ENCODE measurements at places on chromosomes 3 and 15.

- DNase-seq, result peak; percentile 55
Observed at GRCh38 chr3:30332196-30333021, 274.0 kb upstream of the TGFBR2 start.

DNA sequence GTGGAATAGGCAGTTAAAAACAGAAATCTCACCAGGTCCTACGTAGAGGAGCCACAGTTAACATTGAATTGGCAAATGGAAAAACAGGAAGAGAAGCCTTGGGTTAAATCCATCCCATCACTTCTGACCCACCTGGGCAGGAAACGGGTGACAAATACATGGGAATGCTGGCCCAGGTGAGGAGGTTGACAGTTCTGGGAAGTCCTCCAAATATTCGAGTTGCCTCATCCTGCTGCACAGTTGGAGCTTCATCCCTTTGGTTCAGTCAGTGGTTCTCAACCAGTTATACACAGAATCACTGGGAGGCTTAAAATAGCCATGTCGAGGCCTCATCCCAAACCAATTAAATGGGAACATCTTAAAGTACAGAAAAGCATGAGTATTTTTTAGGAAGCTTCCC is 5.3 kb downstream of the MYZAP start:
- no peak for DNase-seq

- DNase-seq, result no peak
Observed at GRCh38 chr3:127252446-127252845, 35.4 kb downstream of the PRR20G start.

GRCh38 chr3:73504239-73504638 is 120.5 kb downstream of the PDZRN3 start:
- no peak for DNase-seq

DNA sequence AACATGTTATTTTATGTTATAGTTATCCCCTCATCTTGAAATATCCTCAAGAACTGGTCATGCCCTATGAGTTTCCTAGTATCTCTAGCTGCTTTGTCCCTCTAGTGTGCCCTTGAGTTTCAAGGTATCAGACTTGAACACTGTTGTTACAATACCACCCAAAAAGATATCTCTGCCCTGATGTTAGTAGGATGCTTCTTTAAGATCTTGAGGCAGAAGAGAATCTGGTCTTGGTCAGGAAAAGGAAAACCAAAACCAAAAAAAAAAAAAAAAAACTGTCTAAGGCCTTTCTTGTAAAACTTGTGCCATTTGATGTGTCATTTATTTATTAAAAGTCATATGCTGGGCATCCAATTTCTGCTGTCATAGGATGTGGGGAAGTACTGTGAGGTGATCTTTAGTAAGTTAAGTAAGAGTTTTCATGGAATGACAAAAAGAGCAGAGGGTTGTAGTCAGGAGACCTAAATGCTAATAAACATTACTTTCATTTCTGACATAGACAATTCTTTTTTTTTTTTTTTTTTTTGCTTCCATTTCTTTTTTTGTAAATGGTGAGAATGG is 229.7 kb downstream of the NECTIN3 start:
- DNase-seq, result no peak

GRCh38 chr3:144866476-144866875 is 894.9 kb downstream of the DIPK2A start:
- DNase-seq, result no peak

GRCh38 chr3:146117406-146118285 is 43.3 kb downstream of the PLOD2 start:
- no peak for DNase-seq

DNA sequence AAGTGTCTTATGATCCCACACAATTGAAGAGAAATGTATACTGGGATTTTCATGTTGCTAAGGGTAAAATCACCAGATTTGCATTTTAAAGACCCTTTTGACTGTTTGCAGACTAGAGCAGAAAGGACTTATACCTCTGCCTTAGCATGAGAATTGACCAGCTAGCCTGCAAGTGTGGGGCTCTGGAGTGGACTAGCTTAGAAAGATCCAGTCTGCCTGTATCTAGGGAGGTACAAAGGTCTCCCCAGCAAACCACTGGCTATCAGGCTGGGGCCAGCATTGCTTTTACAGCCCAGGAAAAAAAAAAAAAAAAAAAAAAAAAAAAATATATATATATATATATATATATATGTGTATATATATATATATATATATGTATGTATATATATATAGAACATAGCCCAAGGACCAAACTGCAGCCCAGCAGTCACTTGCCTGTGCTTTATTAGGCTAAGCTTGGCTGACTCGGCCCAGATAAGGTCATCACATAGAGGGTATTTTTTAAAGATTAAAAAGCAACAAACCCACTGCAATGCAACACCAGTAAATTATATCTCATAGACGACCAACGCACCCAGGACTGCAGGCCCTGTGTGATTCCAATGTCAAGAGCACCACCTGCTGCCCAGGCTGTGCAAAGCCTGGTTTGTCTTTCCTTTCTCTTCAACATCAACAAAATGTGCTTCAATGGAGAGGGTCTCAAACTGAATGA is 63.7 kb downstream of the DCLK3 start:
- DNase-seq, result peak; percentile 17

GRCh38 chr3:195079636-195080035 is 191.3 kb downstream of the XXYLT1 start:
- DNase-seq, result no peak

GRCh38 chr3:14913926-14914778 is 33.2 kb upstream of the NR2C2 start:
- no peak for DNase-seq

- DNase-seq, result no peak
Observed at GRCh38 chr3:15724446-15724845, 73.3 kb downstream of the ANKRD28 start.

DNA sequence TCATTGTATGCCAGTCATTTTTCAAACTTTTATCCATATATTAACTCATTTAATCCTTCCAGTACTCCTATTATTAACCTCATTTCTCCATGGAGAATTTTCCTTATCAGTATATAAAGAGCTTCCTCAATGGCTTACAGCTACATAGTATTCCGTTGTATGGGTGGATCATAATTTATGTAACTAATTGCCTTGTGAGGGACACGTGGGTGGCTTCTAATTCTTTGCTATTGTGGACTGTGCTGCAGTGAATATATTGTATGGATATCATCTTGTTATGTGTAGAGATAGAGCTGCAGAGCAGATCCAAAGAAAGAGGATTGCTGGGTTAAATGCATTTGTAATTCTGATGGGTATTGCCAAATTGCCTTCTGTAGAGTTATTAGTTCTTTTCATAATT is 25.2 kb downstream of the PML start:
- DNase-seq, result no peak

DNA sequence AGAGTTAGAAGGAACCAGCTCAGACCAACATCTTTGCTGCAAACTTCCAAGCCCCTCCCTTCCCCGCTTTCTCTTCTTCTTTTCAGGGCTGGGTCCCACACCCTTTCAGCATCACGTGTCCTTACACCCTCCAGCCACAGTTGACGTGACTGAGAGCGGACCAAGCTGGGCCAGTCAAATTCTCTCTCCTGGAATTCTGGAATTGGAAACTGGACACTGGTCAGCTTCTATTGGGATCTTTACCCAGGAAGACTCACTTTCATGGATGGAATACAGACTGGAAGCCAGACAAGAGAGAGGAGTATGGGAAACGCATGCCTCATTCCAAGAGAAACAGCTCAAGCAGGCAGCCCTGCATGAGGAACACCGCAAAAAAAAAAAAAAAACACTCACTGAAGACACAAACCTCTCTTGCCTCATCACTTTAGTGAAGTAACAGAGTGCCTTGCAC is 12.4 kb upstream of the TPM1 start:
- no peak for DNase-seq

DNA sequence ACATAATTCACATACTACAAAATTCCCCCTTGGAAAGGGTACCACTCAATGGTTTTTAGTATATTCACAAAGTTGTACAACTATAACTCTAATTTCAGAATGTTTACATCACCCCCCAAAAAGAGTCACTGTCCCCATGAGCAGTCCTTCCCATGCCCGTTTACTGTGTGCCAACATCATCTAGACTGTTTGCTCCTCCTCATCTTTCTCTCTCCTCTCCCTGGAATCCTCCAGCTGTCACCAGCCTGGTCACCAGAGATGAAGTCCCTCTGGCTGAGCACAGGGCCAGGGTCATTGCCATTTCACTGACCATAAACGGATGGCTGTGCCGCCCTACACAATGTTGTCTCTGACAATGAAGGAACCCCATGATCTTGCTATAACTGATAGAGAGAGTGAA is 45.2 kb downstream of the C2CD4B start:
- DNase-seq, result no peak

DNA sequence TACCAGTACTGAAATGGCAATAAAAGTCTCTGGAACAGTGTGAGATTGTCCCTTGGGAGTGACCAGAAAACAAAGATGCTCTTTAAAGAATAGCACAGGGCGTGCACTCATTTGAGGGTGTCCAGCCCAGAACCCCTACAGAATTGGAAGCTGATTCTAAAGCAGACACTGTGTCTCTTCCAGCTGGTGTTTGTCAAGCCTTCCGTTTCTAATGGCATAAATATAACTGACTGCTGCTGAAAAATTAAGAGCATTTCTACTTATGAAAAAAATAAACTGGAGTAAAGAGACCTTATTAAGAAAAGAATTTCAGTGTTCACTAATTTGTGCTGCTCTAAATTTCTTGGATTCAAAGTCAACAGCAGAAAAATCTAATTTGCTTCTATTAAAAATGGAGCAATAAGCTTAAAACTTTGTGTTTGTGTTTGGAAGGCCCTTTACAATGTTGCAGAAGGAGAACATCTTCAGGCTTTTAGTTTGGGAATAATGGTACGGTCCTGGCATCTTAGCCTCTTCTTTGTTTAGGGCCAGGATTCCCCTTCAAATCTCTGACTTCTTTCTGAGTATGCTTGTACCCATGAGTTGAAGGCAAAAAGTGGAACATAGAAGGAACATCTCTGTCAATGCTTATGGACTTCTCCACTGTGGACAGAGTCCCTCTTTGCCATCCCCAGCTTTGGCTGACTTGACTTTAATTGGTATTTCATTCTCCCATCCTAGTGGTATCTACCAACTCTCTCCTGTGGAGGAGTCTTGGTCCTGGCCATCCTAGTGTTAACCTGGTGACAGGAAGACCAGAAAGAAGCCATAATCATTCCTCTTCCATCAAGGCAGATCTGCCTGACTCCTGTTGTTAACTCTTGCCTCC is 65.9 kb downstream of the THSD4 start:
- DNase-seq, result no peak

DNA sequence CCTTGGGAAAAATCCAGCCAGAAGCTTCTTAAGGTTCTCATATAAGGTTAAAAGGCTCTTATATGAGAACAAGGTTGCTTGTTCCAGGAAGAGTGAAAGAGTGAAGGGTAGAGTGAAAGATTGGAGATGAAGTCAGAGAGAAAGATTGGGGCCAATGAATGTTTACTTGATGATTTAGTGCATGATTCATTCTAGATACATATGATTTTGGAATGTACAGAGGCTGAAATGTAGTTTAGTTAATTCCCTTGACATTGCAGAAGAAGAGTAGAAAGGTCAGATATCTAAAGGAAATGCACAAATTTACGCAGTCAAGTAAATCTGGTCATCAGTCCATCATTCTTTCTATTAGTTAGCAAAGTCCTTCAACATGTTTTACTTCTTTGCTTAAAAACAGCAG is 619.8 kb upstream of the ZNF717 start:
- DNase-seq, result no peak

DNA sequence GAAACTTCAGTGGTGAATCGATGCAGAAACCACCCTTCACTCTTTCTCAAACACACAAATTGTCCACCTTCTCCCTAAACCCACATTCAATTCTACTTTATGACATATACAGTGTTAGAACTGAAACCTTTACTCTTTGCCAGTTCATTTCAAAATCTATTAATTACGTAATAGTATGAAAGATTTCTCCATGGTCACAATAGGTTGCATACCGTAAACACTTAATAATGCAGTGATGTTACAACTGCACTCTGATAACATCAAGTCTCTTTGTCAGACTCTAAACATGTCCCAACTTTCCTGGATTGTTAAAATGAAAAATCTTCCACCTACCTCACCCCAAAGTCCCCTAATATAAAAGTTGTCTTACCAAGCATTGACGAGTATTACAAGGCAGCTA is 111.8 kb upstream of the PROK2 start:
- no peak for DNase-seq

DNA sequence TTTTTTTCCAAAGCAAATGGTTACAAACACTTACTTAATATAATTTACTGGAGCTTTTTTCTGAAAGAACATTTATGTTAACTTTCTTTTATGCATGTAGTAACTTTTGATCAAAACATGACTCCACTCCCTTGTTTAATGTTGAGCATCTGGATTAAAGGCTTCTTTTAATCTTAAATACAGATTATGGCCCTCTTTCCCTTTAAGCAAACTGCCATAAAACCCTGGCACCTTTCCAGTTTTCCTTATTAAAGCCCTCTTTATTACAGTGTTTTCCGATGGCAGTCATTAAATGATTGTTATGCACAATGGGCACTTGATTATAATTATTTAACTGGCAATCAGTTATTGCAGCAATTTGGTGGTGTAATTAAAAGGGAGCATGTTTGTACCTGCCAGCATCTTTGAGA is 167.0 kb downstream of the VGLL4 start:
- DNase-seq, result no peak

GRCh38 chr3:16239086-16239770 is 25.5 kb downstream of the DPH3 start:
- no peak for DNase-seq

- peak; percentile 20 for DNase-seq
Observed at GRCh38 chr3:126541628-126542339, 16.9 kb downstream of the C3orf22 start.

DNA sequence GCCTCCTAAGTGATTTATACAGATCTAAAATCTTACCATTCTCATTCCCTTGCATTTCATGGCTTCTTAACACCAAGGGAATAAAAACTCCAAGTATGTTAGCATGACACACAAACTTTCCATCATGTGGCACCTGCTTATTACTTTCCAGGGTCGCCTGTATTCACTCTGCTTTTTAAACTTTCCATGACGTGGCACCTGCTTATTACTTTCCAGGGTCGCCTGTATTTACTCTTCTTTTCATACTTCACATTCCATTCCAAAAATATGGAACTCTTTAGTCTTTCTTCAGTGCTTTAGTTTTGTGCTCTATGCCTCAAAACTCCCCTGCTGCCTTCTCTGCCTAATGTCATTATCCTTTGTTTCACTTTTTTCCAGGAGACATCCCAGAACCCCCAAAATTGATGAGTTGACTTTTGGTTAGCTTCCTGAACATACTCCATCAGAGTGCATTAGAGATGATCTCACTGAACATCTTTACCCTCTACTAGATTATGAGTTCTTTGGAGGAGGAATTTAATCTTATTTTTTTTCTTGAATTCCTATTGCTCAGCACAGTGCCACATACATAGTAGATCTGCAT is 47.0 kb downstream of the CALML4 start:
- no peak for DNase-seq

DNA sequence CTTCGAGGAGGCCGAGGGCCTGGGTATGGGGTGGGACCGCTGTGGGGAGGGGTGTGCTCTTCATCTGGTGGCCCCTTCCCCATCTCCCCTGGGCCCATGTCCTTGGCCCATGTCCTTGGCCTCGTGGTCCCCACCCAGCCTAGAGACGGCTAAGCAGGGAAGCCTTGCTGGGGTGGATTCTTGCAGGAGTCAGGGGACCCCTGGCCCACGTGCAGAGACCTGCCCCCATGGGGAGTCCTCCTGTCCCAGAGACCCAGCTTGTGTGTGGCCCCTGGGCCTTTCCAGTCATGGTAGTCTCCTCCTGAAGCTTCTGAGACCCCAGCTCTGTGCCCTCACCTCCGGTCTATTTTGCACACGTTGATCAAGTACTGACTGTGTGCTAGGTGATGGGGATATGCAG is 97.4 kb downstream of the TBC1D2B start:
- no peak for DNase-seq

GRCh38 chr3:81823882-81824395 is 62.5 kb upstream of the GBE1 start:
- no peak for DNase-seq

GRCh38 chr3:174023421-174023820 is 625.9 kb downstream of the NLGN1 start:
- DNase-seq, result no peak
